Left lung (tissue), 14 donors: ENCODE measurements at places on chromosomes 1 and 21. TPM values are rescaled to one million over a fixed set of nuclear protein-coding genes. Genes with fewer than 3 reads are reported as not detected.

Gene CEP85
- total RNA-seq = 12.1 TPM

Gene PDZK1
- total RNA-seq = 0.18 TPM

Gene EPHA8
- not detected for total RNA-seq

Gene KCNQ4
- total RNA-seq = 0.92 TPM

Gene CFAP107
- total RNA-seq = not detected

Gene NPL
- 35.2 TPM for total RNA-seq

Gene TNFRSF18
- total RNA-seq = 1.1 TPM

Gene PERM1
- not detected for total RNA-seq

Gene ECE1
- 91.7 TPM for total RNA-seq

Gene GLIS1
- total RNA-seq = not detected

Gene SLFNL1
- total RNA-seq = 4.9 TPM

Gene RAB3B
- total RNA-seq = 0.05 TPM

Gene SMYD3
- total RNA-seq = 29.9 TPM

Gene AXDND1
- total RNA-seq = 0.58 TPM

Gene HTR6
- not detected for total RNA-seq

Gene PLA2G2D
- not detected for total RNA-seq

Gene KCNJ10
- not detected for total RNA-seq

Gene SZT2
- total RNA-seq = 68.0 TPM

Gene KCNT2
- total RNA-seq = 2.7 TPM

Gene SPATA1
- 1.9 TPM for total RNA-seq

Gene PDIK1L
- 7.0 TPM for total RNA-seq

Gene BMP8B
- total RNA-seq = 2.8 TPM

Gene GNAT2
- not detected for total RNA-seq

Gene FCGR3A
- 237 TPM for total RNA-seq

Gene KIF14
- 0.71 TPM for total RNA-seq

Gene MLLT11
- 2.9 TPM for total RNA-seq

Gene MIXL1
- total RNA-seq = 0.35 TPM

Gene RAP1GAP
- total RNA-seq = 20.7 TPM

Gene TAS1R1
- not detected for total RNA-seq

Gene C1QTNF12
- total RNA-seq = 2.2 TPM

Gene DSCAM
- total RNA-seq = not detected

Gene LRRC71
- total RNA-seq = 0.38 TPM

Gene MGST3
- 217 TPM for total RNA-seq

Gene AADACL4
- not detected for total RNA-seq

Gene RAB25
- total RNA-seq = 59.4 TPM

Gene RGS16
- total RNA-seq = 10.1 TPM

Gene SPRR4
- not detected for total RNA-seq

Gene AIRE
- total RNA-seq = 0.06 TPM

Gene MAB21L3
- 1.3 TPM for total RNA-seq

Gene HSF2BP
- total RNA-seq = 0.58 TPM

Gene BRINP2
- 0.08 TPM for total RNA-seq

Gene HNRNPCL2
- not detected for total RNA-seq

Gene KHDC4
- total RNA-seq = 39.3 TPM

Gene BOLA1
- total RNA-seq = 11.4 TPM

Gene OR2M7
- total RNA-seq = not detected

Gene LORICRIN
- total RNA-seq = not detected

Gene RHOU
- 18.1 TPM for total RNA-seq

Gene LCE6A
- total RNA-seq = not detected

Gene APOBEC4
- total RNA-seq = 0.26 TPM

Gene AKR7A2
- 62.8 TPM for total RNA-seq

Gene CYP4Z1
- total RNA-seq = 0.47 TPM
